ENCODE measurements at places on chromosomes 4 and X. TPM values are rescaled to one million over a fixed set of nuclear protein-coding genes. Genes with fewer than 3 reads are reported as not detected.

Gene XK
- under 0.01 TPM for total RNA-seq

Gene TCP11X2
- not detected for total RNA-seq

Gene GPC4
- total RNA-seq: 8.3 TPM

Gene GC
- not detected for total RNA-seq

Gene CLOCK
- total RNA-seq: 44.8 TPM

Gene SLC10A4
- total RNA-seq: not detected

Gene EDA2R
- 13.4 TPM for total RNA-seq

Gene IL1RAPL1
- 0.29 TPM for total RNA-seq

Gene SSX7
- total RNA-seq: not detected

Gene TEX11
- not detected for total RNA-seq

- DNase-seq: no peak
- no peaks in the 10 kb centered on the region for H3K36me3 ChIP-seq
- no peaks in the 10 kb centered on the region for H3K27me3 ChIP-seq
- H3K4me1 ChIP-seq: no peaks in the 10 kb centered on the region
- no peak overlapping the region for H3K4me3 ChIP-seq
- H3K27ac ChIP-seq: no peak overlapping the region
Measured at GRCh38 chrX:126551306-126551705, 1.3 kb downstream of the DCAF12L1 start.

DNA sequence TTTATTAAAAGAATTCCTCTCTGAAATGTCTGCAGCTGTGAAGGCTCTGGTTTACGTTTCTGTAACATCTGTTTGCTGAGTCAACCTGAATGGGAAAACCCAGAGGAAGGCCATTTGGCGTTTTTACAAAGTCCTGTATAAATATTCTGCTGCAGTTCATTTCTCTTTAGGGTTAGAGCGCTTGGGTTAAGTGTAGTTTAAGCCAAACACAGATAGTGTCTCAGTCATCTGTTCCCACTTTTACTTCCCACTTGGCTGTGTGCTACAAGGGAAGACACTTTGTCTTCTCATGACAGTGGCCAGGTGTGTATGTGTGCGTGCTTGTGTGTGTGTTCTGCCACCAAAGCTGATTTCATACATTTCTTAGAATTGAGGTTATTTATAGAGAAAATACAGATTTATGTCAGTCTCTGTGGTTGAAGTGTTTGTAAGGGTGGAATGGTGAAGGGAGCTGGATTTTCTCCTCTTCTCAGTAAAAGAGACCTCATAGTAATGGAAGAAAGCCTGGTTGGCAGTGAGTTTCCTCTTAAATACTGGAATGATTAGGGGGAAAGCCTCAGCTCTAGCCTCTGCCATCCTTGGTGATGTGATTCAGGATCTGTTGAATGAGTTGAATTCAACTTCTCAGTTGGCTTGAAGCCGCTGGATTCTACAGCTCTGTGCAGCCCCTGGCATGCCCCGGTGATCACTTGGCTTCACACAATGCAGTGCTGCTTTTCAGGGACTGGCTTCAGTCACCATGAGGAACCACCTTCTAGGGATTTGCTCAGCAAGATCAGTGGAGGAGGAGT is 50.6 kb downstream of the JADE1 start:
- peaks cover 26% of the 10 kb centered on the region for H3K4me1 ChIP-seq
- peak overlapping the region; percentile 46 for H3K27ac ChIP-seq
- peaks cover 81% of the 10 kb centered on the region for H3K36me3 ChIP-seq
- H3K27me3 ChIP-seq: no peaks in the 10 kb centered on the region
- DNase-seq: peak; percentile 73

GRCh38 chrX:121802881-121803412 is 755.5 kb downstream of the GLUD2 start:
- no peak for DNase-seq
- no peaks in the 10 kb centered on the region for H3K36me3 ChIP-seq

DNA sequence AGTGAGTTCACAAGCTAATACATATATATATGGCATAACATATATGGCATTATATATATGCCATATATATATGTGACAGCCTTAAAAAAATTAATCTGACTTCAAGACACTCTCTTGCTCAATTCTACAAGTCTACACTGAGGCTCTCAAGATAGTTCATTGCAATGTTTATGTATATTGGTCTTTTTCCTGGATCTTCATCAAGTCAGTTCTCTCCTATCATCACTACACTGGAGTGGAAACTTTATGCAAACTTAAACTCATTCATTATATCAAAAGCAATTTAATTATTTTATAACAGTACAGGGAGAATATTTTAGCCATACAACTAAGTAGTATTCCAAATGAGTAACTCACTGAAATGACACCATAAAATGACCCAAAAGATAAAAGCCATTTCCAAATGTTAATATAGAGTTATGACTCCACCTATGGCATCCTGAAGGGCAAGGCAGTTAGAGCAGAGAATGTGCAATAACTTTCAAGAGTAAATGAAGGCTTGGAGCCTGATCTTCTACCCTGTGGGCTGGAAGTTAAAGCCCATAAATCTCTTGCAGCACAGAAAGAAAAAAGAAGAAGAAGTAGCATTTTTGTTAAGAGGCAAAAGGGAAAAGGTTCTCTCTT is 176.3 kb upstream of the SLIT2 start:
- no peaks in the 10 kb centered on the region for H3K27me3 ChIP-seq
- H3K4me3 ChIP-seq: no peak overlapping the region
- no peaks in the 10 kb centered on the region for H3K36me3 ChIP-seq

GRCh38 chrX:11205796-11206195 is 87.4 kb upstream of the AMELX start:
- H3K27ac ChIP-seq: no peak overlapping the region
- H3K4me1 ChIP-seq: no peaks in the 10 kb centered on the region
- DNase-seq: no peak
- H3K27me3 ChIP-seq: no peaks in the 10 kb centered on the region
- H3K36me3 ChIP-seq: no peaks in the 10 kb centered on the region

GRCh38 chr4:55008166-55009056 is 117.0 kb downstream of the KDR start:
- H3K4me3 ChIP-seq: no peak overlapping the region
- H3K27me3 ChIP-seq: peaks cover 4% of the 10 kb centered on the region

- no peak overlapping the region for H3K4me3 ChIP-seq
- peaks cover 86% of the 10 kb centered on the region for H3K27me3 ChIP-seq
- no peaks in the 10 kb centered on the region for H3K4me1 ChIP-seq
- no peak overlapping the region for H3K27ac ChIP-seq
Measured at GRCh38 chrX:110440016-110440805, 81.6 kb downstream of the RTL9 start.

DNA sequence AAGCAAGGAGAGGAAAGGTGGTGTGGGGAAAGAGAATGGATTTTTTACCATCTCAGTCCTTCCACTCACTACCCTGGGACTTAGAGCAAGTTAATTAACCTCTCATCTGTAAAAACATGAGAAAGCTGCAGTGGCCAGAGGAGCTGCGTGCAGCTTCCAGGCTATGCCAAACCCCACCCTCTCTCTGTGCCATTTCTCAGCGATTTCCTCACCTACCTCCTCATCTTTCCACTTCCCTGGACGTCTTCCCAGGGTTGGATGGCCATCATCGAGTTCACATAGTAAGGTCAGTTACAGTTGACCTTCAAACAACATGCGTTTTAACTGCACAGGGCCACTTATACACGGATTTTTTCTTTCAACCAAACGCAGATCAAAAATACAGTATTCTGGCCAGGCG is 64.3 kb downstream of the SMIM20 start:
- no peak overlapping the region for H3K27ac ChIP-seq
- H3K4me1 ChIP-seq: peaks cover 6% of the 10 kb centered on the region
- no peak for DNase-seq
- H3K36me3 ChIP-seq: no peaks in the 10 kb centered on the region
- H3K4me3 ChIP-seq: no peak overlapping the region
- H3K27me3 ChIP-seq: no peaks in the 10 kb centered on the region

DNA sequence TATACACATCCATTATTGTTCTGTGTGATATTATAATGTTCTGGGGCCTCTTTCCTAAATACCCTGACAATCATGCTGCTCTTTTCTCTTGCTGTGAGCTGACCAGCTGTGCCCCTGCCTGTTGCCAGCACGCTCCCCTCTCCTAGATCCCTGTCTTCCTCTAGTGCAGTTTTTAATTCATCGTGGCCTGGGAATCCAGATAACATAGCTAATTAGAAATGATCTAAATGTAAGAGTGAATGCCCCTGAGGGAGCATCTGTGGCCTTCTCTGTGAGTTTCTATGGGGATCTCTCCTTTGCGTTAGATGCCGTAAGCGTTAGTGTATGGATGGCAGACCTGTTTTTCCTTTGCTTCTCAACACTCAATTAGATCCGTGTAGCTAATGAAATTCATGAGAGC is 434.3 kb downstream of the SPRY1 start:
- no peak for DNase-seq
- H3K27ac ChIP-seq: peak overlapping the region; percentile 99
- peaks cover 34% of the 10 kb centered on the region for H3K4me1 ChIP-seq

- H3K27ac ChIP-seq: peak overlapping the region; percentile 80
- H3K4me1 ChIP-seq: peaks cover 20% of the 10 kb centered on the region
- peak overlapping the region; percentile 96 for H3K4me3 ChIP-seq
- H3K36me3 ChIP-seq: no peaks in the 10 kb centered on the region
- DNase-seq: peak; percentile 94
Measured at GRCh38 chrX:41085878-41086626, 807 bp downstream of the USP9X start.

GRCh38 chr4:157978680-157979361 is 194.0 kb downstream of the GASK1B start:
- H3K4me3 ChIP-seq: peak overlapping the region; percentile 46
- peak; percentile 51 for DNase-seq
- H3K36me3 ChIP-seq: no peaks in the 10 kb centered on the region
- no peaks in the 10 kb centered on the region for H3K4me1 ChIP-seq

DNA sequence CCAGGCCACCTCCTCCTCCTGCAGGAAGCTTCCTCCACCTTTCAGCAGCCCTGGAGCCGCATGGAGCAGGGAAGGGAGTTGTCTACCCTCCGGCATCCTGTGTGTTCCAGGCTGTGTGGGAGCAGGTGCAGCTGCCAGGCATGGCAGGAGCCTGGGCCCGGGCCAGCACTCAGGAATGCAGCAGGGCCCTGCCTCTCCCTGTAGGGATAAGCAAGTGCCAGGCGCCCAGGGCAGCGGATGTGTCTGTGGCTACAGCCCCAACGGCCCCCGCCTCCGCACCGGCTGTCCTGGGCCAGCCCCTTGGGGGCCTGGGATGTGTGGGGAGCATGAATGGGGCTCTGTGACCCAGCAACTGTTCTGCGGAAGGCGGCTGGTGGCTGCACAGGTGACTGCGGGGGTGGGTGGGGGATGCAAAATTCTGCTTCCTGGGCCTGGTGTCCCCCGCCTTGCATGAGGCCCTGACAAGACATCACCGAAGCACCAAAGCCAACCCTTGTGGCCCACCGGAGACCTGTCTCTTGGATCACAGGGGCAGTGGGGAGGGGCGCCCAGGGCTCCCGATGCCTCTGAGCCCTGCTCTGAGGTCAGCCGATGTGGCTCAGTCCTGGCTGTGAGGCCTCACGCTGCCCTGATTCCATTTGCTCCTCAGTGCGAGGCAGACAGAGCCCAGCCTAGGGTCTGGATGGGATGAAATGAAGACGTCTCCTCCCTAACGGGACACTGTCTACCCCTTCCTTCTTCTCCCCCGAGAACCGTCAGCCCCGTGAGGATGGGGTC is 1.4 kb upstream of the DOK7 start:
- no peaks in the 10 kb centered on the region for H3K36me3 ChIP-seq
- no peak for DNase-seq
- H3K27me3 ChIP-seq: peaks cover 42% of the 10 kb centered on the region
- H3K27ac ChIP-seq: no peak overlapping the region
- H3K4me1 ChIP-seq: no peaks in the 10 kb centered on the region

GRCh38 chr4:36004204-36004851 is 240.0 kb downstream of the ARAP2 start:
- H3K4me1 ChIP-seq: no peaks in the 10 kb centered on the region
- H3K27me3 ChIP-seq: no peaks in the 10 kb centered on the region
- no peak for DNase-seq
- H3K4me3 ChIP-seq: no peak overlapping the region
- no peaks in the 10 kb centered on the region for H3K36me3 ChIP-seq

DNA sequence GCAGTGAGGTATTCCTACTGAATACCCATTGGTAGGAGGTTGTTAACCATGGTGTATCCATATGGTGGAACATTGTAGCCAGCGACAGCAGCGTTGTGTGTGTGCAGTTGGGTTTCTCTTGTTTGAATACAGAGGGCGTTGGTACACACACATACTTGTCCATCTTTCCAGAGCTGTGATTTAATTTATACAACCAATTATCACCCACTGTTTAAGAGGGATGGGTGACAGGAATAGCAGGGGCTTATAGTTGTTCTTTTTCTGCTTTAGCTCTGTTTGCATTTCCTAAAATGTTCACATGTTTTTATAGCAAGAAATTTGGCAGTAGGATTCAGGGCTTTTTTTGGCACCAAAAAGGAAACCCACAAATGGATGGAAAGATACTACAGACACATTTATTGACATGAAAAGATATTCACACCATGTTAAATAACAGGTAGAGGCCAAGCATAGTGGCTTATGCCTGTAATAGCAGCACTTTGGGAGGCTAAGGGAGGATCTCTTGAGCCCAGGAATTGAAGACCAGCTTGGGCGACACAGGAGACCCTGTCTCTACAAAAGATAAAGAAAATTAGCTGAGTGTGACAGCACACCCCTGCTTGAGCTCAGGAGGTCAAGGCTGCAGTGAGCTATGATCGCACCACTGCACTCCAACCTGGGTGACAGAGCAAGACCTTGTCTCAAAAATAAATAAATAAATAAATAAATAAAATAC is 60.6 kb downstream of the TNIP2 start:
- no peaks in the 10 kb centered on the region for H3K27me3 ChIP-seq
- no peak for DNase-seq
- H3K36me3 ChIP-seq: peaks cover 91% of the 10 kb centered on the region
- no peak overlapping the region for H3K27ac ChIP-seq
- no peak overlapping the region for H3K4me3 ChIP-seq

DNA sequence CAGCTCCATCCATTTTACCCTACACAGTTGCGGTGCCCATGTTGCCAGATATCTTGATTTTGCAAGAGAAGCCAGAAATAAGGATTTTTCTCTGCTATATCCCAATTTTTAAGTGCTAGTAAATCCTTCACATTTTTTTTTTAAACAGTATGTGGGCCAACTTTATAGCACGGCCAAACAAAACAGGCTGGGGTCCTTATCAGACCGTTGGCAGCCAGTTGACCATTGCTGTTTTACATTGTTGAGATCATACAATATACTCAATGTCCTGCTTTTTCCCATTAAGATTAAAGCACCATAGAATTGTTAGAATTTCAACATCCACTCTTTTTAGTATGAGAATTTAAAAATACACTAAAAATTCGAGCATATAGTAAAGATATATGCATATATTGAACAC is 150.9 kb downstream of the SPCS3 start:
- H3K4me3 ChIP-seq: no peak overlapping the region
- no peaks in the 10 kb centered on the region for H3K36me3 ChIP-seq
- H3K27me3 ChIP-seq: no peaks in the 10 kb centered on the region
- H3K27ac ChIP-seq: no peak overlapping the region

DNA sequence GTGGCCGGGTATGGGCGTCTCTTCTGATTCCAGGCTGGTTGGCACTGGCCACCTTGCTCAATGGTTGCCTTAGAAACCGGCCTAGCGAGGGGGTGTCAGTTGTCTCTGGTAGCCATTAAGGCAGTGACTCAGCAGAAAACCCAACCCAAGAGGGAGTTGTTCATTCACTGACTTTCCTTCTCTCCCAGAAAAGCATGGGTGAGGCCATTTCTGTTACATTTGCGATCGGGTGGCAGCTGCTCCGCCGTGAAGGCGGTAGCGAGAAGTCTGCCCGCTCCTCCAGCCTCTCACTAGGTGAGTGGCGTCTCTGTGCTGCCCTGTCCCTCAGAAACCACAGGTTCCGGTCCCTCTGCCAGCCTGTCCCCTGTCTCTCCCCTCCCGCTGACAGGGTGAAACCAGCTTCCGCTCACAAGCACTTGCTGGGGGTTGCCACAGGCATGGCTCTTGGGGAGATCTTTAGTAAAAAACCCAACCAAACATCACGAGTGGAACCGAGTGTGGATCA is 17.4 kb downstream of the IRAK1 start:
- DNase-seq: peak; percentile 93
- peaks cover 14% of the 10 kb centered on the region for H3K27me3 ChIP-seq
- H3K4me3 ChIP-seq: no peak overlapping the region
- H3K4me1 ChIP-seq: peaks cover 10% of the 10 kb centered on the region
- peak overlapping the region; percentile 53 for H3K27ac ChIP-seq
- peaks cover 1% of the 10 kb centered on the region for H3K36me3 ChIP-seq
